ENCODE measurements at places on chromosomes 12 and 14.

GRCh38 chr14:80464531-80465149 is 253.3 kb upstream of the DIO2 start:
- DNase-seq: no peak

DNA sequence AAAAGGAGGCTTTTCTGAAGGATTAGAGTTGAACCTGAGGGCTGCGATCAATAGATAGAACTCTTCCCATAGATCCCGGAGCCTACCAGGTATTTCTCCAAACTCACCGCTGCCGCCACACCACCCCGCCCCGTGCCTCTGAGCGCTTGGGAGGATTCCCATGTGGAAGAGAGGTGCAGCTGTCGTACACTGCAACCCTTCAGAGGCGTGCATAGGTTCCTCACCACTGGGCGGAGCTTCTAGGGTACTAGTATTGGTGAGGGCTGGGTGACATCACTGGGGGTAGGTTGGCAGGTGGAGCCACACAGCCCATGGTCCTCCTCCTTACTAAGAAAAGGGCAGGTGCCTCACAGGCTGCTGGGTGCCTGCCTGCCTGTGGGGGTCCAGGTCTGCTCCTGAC is 127.0 kb downstream of the TSPAN9 start:
- no peak for DNase-seq

- no peak for DNase-seq
Observed at GRCh38 chr14:95329941-95330340, 10.2 kb upstream of the CLMN start.

GRCh38 chr12:65648461-65648860 is 175.8 kb upstream of the HMGA2 start:
- DNase-seq: no peak

GRCh38 chr14:68562911-68563250 is 230.0 kb downstream of the ZFP36L1 start:
- no peak for DNase-seq

DNA sequence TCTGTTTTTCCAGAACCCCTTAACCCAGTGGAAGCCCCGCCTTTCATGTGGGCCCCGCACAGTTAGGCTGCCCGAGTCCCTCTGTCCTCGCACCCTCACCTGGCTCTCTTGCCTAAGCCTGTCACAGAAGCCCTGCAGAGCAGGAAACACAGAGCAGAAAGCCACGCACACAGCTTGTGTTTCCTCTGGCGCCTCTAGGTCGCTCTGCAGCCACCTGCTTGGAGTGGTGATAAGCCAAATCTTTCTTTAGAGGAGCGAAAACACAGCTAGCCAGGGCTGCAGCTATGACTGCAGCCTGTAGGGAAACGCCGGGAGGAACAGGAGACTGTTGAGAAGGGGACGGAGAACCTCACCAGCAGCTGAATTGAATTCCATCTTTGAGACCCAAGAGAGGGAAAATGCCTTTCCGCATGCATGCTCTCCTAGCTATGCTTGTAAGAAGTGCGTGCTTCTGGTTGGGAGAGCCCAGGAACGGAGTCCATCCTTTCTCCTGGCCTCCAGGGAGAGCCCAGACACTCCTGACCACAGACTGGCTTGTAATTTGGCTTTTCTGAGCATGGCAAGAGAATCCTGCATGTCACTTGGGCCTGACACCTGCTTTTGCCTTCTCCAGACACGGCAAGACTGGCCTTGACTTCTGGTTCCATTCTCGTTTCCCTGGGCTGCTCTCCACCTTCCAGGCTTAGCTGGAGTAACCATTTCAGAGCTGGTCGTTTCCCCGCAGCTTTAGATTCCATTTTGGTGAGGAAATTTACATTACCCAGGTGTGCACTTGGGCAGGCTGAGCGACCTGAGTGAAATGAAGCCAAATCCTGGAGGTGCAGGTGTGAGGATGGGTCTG is 301.6 kb downstream of the CACNA1C start:
- DNase-seq: peak; percentile 51

DNA sequence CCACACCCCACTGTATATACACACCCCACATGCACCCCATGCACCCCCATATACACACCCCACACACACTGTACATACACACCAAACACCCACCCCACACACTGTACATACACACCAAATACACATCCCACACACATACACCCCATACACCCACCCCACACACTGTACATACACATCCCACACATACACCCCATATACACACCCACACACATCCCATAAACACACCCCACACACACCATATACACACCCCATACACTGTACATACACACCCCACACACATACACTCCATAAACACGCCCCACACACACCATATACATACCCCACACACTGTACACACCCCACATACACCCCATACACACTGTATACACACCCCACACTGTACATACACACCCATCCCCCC is 82.3 kb downstream of the NOC4L start:
- no peak for DNase-seq

- no peak for DNase-seq
Observed at GRCh38 chr14:100307766-100308426, 1.7 kb upstream of the SLC25A29 start.

DNA sequence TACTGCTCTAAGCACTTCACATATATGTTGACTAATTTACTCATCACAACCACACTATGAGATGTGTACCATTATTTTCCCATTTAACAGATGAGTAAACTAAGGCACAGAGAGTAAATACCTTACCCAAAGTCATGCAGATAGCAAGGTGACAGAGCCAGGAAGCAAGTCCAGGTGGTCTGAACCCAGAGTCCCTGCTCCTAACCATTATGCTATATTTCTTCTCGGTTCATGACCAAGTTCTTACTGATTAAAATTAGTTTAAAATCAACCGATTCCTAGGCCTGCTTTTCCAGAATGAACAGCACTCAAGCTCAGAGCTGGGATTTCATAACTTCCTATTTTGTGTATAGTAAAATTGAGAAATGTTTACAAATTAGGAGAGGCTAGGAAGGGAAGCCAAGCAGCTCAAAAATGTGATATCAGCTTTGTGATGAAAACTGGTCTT is 85.5 kb upstream of the EGLN3 start:
- DNase-seq: no peak

DNA sequence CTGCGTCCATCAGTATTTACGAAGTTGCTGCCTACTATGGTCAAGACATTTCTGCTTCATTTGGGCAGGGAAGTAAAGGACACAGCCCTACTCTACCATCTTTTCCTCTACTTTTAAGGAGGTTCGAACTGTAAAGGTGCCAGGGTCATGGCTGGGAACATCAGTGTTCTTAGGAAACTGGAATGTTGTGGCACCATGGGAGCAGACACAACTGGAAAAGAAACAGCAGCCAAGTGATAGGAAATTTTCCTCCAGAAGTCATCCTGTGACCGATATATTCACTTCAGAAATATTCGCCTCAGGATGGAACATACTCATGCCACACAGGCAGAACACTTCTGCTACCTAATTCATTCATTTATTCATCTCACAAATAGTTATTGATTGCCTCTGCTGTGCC is 104.4 kb downstream of the ETV6 start:
- DNase-seq: no peak

- DNase-seq: no peak
Observed at GRCh38 chr12:31471051-31471450, 119.9 kb downstream of the DENND5B start.

GRCh38 chr14:36900846-36901245 is 239.2 kb downstream of the PAX9 start:
- DNase-seq: no peak

- no peak for DNase-seq
Observed at GRCh38 chr12:25896981-25897380, 61.5 kb upstream of the RASSF8 start.

DNA sequence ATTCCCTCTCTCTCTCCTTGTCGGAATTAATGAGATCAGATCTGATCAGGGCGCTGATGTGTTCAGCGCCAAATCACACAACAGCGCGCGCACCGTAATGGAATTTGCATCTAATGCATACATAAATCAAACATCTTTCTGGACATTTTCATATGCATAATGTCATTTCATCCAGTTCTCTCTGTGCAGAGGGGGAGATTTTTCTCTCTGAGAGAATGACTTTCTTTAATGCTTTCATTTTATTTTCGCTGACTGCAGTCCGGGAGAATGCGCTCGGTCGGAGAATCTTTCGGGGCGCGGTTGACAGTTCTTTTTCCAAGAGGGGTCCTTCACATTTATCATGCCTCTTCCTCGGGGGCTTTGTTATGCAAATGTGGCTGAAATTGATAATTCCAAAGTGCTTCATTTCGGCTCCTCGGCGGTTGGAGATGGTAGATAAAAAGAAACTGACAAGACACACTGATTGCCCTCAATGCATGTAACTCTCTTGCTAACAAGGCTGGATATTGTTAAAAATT is 615.9 kb downstream of the VRK1 start:
- DNase-seq: no peak

- peak; percentile 39 for DNase-seq
Observed at GRCh38 chr12:117662620-117663395, 301.4 kb upstream of the NOS1 start.

All from kidney glomerular epithelial cell (primary cell).